Amniotic epithelial cell (primary cell): ENCODE measurements at places on chromosomes 5 and 9.

- DNase-seq: no peak
Measured at GRCh38 chr5:176890455-176891330, 8.5 kb downstream of the HK3 start.

DNA sequence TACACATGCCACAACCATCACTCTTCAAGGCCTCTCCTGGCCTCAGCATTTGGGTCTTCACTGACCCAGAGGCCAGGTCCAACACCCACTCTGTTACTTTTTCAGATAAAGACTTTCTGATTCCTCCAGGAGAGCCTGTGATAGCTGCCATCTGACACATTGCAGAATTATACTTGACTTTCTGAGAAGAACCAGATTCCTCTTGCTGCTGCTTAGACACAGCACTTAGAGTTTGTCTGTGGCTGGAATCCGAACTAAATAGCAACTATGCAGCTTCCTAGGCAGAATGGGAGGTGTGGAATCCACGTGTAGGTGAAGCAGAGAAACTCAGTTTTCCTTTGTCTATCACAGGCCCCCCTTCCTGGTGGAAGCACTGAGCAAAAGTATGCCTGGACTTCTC is 344.7 kb upstream of the SLC30A5 start:
- DNase-seq: no peak

DNA sequence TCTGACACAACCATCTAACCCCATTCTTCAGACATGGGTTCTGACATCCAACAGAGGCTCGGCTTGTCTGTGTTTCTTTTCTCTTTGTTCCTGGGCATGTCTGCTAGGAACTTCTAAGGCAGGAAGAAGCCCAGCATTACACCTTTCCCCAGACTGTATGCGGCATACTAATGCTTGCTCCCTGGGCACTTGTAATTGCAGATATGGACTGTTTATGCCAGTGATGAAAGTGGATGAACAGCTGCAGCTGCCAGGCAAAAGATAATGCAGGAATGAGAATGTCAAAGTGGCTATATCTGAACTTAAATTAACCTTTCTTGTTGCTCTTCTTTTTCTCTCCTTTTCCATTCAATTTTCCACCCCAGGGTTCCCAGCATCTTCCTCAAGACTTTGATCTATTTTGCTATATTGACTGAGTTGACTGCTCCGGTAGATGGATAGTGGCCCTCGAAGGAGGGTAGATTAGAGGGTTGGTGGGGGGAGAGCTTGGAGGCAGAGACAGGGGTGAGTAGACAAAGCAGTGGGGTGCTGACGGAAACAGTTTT is 344.4 kb downstream of the MAN2A1 start:
- DNase-seq: no peak

GRCh38 chr9:110995420-110996340 is 42.6 kb downstream of the LPAR1 start:
- peak; percentile 92 for DNase-seq

DNA sequence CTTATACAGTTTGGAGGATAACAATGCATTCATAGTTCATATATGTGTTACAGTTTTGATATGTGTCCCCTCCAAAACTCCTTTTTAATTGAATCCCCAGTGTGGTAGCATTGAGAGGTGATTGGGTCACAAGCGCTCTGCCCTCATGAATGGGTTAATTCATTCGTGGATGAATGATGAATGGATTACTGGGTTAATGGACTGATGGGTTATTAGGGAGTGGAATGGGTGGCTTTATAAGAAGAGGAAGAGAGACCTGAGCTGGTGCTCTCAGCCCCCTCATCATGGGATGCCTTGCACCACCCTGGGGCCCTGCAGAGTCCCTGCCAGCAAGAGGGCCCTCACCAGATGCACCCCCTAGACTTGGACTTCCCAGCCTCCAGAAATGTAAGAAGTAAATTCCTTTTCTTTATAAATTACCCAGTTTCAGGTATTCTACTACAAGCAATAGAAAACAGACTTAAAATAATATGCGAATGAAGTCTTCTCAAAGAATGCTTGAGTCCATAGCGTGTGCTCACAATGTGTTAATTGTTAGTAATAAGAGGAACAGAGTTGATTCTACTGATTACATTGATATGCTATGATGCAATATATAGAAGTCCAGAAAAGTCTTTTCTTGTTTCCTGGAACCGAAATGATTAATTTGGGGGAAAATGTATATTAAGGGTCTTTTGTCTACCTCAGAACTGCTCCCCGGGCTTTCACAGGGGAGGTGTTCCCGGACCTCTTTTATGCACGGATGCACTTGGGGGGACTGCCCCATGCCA is 190.2 kb downstream of the ERCC6L2 start:
- DNase-seq: no peak

DNA sequence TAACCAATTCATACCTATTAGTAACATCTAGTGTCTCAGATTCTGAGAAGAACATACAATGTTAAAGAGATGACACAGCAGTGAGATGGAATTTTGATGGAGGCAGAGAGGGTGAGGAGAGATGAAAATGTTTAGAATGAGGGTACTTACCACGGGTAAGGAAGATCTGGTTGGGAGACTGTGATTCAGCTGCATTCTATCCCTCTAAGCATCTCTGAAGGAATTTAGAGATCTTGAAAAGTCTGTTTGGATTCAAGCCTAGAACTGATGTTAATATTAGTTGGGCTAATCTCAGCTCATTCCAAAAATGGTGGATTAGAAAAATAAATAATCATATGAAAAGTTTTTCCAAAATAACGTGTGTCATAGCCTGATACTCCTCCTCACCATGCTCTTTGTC is 191.5 kb upstream of the CLINT1 start:
- no peak for DNase-seq

GRCh38 chr5:147509710-147510651 is at the start of gene DPYSL3:
Gene DPYSL3 (minus strand): TSS chr5:147510068. CDS start chr5:147509858, 210 bp downstream.
- DNase-seq: peak; percentile 60

- DNase-seq: no peak
Measured at GRCh38 chr5:173554989-173555705, 61.3 kb downstream of the BOD1 start.

GRCh38 chr9:136412962-136413361 is 2.5 kb downstream of the PMPCA start:
- no peak for DNase-seq

DNA sequence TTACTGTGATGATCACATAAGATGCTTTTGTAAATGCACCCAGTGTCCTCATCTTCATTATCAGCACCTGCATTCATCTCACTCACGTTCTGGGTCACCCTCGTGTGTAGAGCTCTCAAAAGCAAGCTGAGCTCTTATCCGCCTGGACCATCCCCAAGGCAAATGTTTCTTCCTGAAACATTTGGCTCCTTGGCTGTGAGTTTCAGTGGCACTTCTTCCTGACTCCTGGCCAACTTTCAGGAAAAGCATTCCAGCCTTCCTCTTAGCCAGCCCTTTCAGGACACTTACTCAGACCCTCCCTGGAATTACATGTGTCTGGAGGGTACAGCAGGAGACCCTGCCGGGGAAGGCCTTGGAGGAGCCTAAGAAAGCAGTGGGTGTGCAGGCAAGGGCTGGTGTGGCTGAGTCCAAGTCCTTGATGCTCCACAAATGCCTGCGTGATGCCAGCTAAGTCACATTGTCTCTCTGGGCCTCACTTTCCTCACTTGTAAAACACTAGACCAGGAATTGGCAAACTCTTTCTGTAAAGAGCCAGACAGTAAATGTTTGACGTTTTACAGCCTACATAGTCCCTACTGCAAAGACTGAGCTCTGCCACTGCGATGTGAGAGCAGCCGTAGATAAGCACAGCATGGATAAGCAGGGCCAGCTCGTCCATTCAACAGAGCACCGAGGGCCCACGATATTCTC is 72.1 kb downstream of the PDE6A start:
- DNase-seq: no peak

GRCh38 chr9:75591972-75592371 is 298.5 kb upstream of the PCSK5 start:
- no peak for DNase-seq

DNA sequence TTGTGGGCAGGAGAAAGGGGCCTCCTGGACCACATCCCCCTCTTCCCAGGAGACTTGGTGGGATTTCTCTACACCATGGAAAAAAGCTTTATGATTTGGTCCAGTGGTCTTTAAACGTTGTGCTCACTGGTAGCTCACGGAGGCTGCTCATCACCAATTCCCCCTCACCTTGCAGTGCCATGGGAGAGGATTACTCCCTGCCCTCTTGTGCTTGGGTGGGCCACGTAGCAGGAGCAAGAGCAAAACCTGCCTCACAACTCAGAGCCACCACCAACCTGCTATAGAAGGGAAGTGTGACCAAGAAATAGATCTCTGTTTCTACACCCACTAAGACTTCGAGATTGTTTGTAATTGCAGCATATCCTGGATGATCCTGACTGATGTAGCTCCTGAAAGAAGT is 42.2 kb upstream of the N4BP3 start:
- DNase-seq: no peak

- peak; percentile 42 for DNase-seq
Measured at GRCh38 chr9:113309204-113309813, 6.1 kb upstream of the RNF183 start.

- peak; percentile 88 for DNase-seq
Measured at GRCh38 chr9:78871452-78872331, 574.8 kb downstream of the PSAT1 start.

GRCh38 chr9:34862043-34862442 is 96.0 kb upstream of the PHF24 start:
- peak; percentile 0 for DNase-seq
